ENCODE measurements at places on chromosomes 3 and 15.

GRCh38 chr3:139537795-139538621 is 1.5 kb downstream of the RBP1 start:
- DNase-seq = no peak

- no peak for DNase-seq
Observed at GRCh38 chr15:85579957-85580694, 199.7 kb downstream of the AKAP13 start.

DNA sequence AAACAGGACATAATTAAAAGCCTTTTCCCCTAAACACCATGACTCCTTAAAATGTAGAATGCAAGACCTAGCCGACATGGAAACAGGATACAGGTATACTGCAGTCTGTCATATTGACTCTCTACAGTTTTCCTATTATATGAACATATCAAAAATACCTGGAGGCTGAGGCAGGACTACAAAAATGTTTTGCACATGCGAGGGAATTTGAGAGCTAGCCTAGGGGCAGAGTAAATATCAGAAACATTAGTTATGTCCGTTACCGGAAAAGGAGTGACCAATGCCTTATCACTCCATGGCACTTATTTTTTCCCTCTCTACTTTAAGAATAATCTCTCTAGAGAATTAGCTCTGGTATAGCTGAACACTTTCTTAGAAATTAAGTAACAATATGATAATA is 732.3 kb downstream of the TUSC7 start:
- DNase-seq = no peak

DNA sequence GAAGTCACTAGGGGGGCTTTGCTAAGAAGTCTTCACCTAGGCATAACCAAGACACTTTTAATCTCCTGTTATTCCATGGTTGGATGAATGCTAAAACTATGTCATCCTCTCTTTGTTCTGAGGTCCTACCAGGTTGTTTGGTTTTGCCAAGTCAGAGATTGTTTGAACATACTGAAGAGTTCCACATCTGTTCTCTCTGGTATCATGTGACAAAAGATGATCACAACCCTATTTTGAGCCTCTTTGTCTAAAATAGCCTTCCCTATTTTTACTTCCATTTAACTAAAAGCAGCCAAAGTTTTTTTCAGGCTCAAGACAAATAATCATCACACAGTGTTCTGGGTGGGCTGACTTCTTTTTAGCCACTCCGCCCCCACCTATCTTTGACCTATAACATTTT is 218.4 kb upstream of the LMCD1 start:
- no peak for DNase-seq

DNA sequence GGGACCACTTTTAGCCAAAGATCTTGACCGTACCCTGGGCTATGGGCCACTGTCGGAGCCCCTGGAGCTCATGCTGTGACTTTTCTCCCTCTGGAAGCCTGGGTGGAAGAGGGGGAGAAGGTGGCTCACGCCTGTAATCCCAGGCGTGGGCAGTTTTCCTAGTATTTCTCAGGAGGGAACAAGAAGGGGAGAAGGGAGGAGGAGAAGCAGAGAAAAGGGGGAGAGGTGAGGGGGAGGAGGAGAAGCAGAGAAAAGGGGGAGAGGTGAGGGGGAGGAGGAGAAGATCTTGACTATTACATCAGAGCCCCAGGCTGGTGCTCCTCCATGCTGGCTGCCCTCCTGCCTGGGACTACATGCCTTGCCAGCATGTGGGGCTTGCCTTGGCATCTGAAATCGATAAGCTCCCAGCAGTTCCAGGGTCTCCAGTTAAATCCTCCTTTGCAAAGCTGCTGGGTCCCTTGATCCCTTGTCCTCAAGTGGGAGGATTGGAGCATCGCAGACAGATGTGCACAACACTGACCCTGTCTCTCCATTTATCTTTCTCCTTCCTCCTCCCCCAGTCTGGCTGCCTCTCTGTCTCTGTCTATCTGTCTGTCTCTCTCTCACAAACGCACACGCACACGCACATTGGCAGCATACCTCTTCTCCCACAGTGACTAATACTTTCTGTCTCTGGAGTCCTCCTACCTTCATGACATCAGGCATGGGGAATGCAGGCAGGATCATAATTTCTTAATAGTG is 41.6 kb downstream of the MRAS start:
- DNase-seq = peak; percentile 96

DNA sequence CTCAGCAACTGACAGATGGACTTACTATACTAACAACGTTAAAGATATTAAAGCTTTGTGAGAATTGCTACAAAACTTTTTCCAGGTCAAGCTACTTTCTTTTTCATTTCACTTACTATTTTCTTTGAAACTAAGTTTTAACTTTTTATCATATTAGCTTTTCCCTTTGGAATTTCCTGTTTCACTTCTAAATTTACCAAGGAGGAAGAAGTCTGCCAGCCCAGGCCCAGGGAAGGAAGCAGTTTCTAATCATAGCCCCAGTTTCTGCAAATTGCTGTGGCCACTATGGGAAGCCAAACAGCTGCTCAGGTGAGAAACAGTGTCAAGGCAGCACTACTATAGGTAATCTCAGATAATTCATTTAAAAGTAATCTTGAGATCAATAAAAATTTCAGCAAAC is 18.4 kb downstream of the CYFIP1 start:
- DNase-seq = no peak

- no peak for DNase-seq
Observed at GRCh38 chr3:36192901-36193300, 187.4 kb upstream of the STAC start.

- no peak for DNase-seq
Observed at GRCh38 chr3:45236964-45237363, 10.9 kb upstream of the TMEM158 start.

- DNase-seq = no peak
Observed at GRCh38 chr3:193731656-193732055, 138.6 kb downstream of the OPA1 start.

- no peak for DNase-seq
Observed at GRCh38 chr3:163587342-163587741, 1491.0 kb downstream of the SI start.

GRCh38 chr15:62879770-62880169 is 162.8 kb upstream of the TPM1 start:
- no peak for DNase-seq

- no peak for DNase-seq
Observed at GRCh38 chr3:185740133-185740532, 84.7 kb downstream of the IGF2BP2 start.

DNA sequence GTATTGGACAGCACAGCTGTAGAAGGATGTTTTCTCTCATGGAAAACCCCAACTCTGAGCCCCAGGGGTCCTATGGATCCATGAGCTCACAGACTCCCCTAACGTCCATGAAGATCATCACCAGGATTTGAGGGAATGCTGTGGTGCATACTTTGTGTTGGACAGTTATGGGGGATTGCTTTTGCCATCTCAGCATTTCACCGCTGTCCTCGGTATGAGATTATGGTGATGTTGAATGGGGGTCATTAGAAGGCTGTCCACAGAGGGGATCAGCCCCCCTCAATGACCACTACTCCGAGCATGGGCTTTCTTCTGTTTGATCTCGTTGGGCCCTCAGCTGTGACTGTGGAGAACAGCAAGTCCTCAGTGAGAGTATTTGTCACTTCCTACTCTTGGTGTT is 255.2 kb upstream of the CTDSPL start:
- no peak for DNase-seq

Measured in mammary epithelial cell (primary cell).